GM20000 (cell line): ENCODE measurements at places on chromosomes 5 and 9.

GRCh38 chr9:8096091-8096490, 296.5 kb upstream of the DMAC1 start:
- DNase-seq, result no peak

GRCh38 chr5:173646692-173647091, 30.2 kb upstream of the BOD1 start:
- DNase-seq, result no peak

GRCh38 chr5:61342071-61342501, 10.0 kb downstream of the ZSWIM6 start:
- DNase-seq, result no peak

DNA sequence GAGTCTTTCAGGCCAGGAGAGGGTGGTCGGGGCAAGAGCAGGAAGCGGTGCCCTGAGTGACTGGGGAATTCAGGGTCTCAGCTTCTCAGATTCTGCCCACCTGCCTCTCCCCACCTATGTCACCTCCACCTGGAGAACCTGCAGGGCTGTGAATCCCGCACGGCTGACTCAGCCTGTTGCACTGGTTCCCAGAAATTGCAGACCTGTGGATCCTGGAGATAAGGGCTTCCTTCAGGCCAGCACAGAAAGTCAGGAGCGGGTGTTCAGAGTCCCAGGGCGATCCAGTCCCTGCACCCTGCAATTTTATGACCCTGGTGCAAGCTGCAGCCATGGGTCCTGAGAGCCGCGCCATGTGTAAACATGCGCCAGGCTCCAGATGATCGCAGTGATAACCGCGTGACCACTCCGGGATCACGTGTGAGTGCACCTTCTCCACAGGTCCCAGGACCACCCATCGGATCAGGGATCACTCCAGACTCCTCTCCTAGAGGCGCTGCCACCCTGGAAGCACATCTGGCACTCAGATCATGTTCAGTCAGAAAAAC, 17.8 kb downstream of the IRX4 start:
- DNase-seq, result no peak

- no peak for DNase-seq
These were observed 248.7 kb downstream of the TAF11L14 start for GRCh38 chr5:17882760-17883488.

- no peak for DNase-seq
These were observed 6.1 kb upstream of the AFAP1L1 start for GRCh38 chr5:149265597-149265996.

- no peak for DNase-seq
These were observed 23.2 kb upstream of the TERT start for GRCh38 chr5:1317921-1318565.

- DNase-seq, result no peak
These were observed 161.3 kb downstream of the SNCAIP start for GRCh38 chr5:122473138-122473843.
